Right cardiac atrium (tissue), 5 donors: ENCODE measurements at places on chromosomes 12 and 14. TPM values are rescaled to one million over a fixed set of nuclear protein-coding genes. Genes with fewer than 3 reads are reported as not detected.

The HCAR2 gene
- not detected for total RNA-seq

The DPF3 gene
- 25.9 TPM for total RNA-seq

The TRPV4 gene
- total RNA-seq, result 1.3 TPM

The IQSEC3 gene
- total RNA-seq, result 1.3 TPM

The POTEG gene
- total RNA-seq, result not detected

The CLEC2A gene
- total RNA-seq, result not detected

The BMP4 gene
- total RNA-seq, result 10.1 TPM

The PPP1R1A gene
- 178 TPM for total RNA-seq

The TMEM253 gene
- total RNA-seq, result 0.63 TPM

The NEDD8 gene
- 184 TPM for total RNA-seq

The MYH6 gene
- 15,773 TPM for total RNA-seq

The MUCL1 gene
- total RNA-seq, result not detected

The LYZ gene
- total RNA-seq, result 50.6 TPM

The KCNK10 gene
- not detected for total RNA-seq

The GPX2 gene
- not detected for total RNA-seq

The C14orf180 gene
- 117 TPM for total RNA-seq

The PIWIL1 gene
- total RNA-seq, result not detected

The ANKRD9 gene
- 133 TPM for total RNA-seq

The C1QL4 gene
- total RNA-seq, result not detected

The PPFIA2 gene
- 0.89 TPM for total RNA-seq

The TPH2 gene
- not detected for total RNA-seq

The CCDC197 gene
- 0.44 TPM for total RNA-seq
